ENCODE measurements at places on chromosomes 3 and 15.

- DNase-seq: no peak
Observed at GRCh38 chr3:183591881-183592521, 36.5 kb upstream of the KLHL6 start.

- DNase-seq: no peak
Observed at GRCh38 chr3:50520849-50521248, 17.4 kb upstream of the CACNA2D2 start.

GRCh38 chr3:129021140-129021551 lies 20.0 kb downstream of the EFCC1 start:
- DNase-seq: no peak

DNA sequence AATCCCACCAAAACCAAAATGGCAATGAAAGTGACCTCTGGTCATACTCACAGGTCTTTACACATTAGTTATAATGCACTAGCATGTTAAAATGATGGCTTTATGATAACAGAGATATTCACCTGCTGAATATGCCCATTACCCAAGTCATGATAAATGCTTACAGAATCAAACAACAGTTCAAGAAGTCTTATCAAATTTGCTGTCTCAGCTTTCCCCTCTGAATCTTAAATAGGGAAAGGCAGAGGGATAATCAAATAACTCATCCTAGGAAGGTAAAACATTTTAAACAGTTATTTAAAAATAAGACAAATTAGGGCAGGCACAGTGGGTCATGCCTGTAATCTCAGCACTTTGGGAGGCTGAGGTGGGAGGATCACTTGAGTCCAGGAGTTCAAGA lies 52.8 kb upstream of the CRBN start:
- no peak for DNase-seq

GRCh38 chr3:58111513-58112184 lies 99.1 kb downstream of the DNASE1L3 start:
- DNase-seq: no peak

GRCh38 chr15:43943511-43943910 lies 116.7 kb downstream of the WDR76 start:
- DNase-seq: no peak

- no peak for DNase-seq
Observed at GRCh38 chr3:107523539-107524325, 970 bp downstream of the BBX start.

DNA sequence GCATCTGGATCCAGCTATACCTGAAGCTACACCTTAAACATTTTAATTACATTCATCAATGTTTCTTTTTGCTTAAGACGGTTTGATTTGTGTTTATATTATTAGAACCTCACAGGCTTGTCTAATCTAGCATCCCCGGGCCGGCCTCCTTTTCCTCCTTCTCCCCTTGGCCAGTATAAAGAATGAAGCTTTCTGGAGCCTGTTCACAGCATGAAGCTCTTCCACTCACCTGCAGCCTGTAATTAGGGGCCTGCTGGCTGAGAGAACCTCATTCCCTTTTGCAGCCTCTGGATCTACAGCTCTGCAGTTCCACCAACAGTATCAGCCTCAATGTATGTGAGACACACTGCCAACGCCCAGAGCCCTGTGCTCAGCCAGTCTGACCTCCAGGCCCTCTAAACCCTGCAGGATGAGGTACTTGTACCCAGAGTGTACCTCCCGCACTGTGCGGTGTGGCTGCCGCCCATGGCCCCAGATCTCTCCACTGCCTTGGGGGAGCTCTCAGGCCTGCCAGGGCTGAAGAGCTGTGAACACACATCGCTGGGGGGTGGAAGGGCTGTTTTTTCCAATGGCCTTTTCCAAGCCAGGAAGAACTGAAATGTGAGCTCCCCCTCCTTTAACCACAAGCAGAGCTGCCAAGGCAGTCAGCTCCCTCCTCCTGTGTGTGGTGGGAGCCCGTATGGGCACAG lies 114.7 kb upstream of the ALDH1A3 start:
- no peak for DNase-seq

DNA sequence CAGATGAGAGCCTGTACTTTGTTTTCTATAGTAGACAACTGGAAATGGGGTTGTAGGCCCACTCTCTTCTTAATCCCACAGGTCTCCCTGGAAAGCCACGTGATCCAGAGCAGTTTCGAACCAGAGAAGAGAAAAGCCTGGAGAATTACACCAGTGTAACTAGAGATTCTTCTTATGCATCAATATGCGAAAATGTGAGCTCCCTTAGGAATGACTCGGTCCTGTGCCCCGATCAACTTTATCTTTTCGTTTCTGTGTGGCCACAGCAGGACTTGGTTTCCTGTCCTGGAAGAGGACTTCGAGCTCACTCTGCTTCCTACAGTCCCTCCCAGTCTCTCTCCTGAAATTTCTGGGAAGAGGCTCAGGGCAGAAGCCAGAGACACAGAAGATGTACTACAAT lies 73.8 kb upstream of the TPM1 start:
- DNase-seq: no peak

DNA sequence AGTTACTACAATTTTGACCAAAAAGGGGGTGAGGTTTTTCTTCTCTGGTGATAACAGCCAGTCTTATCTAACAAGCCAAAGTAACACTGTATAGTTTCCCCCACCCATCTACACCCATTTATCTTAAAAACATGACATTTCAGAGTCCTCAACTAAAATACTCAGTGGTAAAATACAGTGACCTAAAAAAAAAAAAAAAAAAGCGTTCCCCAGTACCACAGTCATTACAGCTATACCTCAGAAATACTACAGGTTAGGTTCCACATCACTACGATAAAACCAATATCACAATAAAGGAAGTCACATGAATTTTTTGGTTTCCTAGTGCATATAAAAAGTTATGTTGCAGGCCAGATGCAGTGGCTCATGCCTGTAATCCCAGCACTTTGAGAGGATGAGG lies 13.8 kb downstream of the DENND4A start:
- no peak for DNase-seq

DNA sequence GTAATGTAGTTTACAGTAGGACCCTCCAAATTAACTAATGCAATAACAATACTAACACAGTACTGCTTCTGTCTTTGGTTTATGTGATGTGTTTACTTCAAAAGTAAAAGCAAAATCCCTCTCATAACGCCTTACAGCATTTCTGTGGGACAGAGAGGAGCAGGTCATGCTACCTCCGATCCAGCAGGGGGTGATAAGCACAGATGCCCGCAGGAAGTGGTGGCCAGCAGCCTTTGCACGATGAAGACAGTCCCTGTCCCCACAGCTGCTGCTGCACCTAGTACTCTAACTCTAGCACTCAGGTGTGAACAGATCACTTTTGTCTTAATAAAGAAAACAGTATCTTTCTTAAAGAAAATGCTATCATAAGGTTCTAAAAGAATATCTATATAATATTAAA lies 38.3 kb downstream of the ANO10 start:
- DNase-seq: no peak

DNA sequence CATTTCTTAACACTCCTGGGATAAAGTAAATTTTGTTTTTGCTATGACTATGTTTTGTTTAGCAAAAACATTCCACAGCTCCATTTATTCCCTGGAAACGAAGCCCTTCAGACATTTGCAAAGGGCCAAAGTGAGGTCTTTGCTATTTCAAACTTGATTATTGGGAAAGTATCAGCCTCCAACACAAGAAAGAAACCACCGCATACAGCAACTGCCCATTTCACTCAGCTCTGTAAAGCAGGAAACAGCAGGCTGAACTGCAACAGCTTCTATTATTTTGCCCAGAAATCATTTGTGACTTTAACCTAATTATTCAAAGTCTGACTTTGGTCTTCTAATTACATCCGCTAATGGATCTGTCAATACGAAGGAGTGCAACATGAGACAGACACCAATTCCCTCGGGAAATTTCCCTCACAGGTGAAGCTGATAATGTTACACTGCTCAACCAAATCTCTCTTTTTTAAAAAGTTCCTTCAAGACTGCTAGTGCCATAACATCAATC lies 72.1 kb downstream of the RFTN1 start:
- DNase-seq: no peak

DNA sequence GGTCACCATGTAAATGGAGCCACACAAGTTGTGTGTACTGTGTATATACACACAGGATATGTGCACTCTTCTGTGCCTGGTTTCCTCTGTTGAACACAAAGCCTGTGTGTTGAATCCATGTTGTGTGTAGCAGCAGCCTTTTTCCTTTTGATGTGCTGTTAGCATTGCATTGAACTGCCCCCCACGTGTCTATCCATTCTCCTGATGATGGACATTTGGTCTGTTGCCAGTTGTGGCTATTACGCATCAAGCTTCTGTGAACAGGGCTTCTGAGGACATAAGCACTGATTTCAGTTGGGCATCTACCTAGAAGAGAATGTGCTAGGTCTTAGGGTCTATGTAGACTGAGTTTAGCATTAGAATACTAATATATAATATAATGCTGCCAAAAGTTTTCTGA lies 77.4 kb downstream of the LSM3 start:
- DNase-seq: no peak

DNA sequence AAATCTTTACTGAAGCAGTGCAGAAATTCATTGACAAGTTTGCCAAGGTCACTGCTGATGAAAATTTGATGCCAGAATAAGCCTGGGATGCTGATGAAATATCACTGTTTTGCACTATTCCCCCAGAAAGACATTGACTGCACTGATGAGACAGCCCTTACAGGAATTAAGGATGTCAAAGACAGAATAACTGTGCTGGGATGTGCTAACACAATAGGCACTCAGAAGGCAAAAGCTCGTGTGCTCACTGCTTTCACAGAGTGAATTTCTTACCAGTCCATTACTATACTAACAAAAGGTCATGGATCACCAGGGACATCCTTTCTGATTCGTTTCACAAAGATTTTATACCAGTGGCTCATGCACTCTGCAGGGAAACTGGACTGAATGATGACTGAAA lies 69.4 kb downstream of the MCF2L2 start:
- DNase-seq: no peak

DNA sequence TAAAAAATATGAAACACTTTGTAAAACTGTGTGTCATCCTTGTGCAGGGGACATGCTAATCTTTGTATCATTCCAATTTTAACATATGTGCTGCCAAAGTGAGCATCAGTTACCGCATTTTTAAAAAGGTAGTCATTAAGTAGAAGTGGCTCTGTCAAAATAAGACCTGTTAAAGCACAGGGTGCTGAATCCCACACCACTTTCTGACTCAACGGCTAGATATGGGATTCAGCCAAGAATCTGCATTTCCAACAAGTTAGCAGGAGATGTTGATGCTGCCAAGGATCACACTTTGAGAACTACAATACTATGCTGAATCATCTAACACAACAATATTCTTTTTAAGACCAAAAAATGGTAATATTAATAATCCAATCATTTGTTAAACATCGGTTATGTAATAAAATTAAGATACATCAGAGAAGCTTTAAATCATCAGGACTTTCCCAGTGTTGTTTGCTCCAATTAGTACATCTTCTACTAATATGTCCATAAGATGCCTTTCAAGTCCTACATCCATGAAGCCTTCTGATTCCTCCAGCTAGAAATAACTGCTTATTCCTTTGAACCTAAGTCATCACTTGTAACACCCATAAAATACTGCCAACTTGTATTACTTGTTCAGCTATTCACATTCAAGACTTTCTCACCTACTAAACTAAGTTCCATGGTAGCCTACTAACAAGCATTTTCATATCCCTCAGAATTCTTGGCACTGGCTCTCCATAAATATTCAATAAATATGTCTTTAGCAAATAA lies 71.1 kb downstream of the TBL1XR1 start:
- no peak for DNase-seq

- DNase-seq: no peak
Observed at GRCh38 chr3:8734137-8734878, 706 bp downstream of the CAV3 start.

GRCh38 chr3:39146611-39147591 lies 6.5 kb downstream of the CSRNP1 start:
- DNase-seq: peak; percentile 57
